T-helper 2 cell (primary cell): ENCODE measurements at places on chromosomes 13 and 19.

DNA sequence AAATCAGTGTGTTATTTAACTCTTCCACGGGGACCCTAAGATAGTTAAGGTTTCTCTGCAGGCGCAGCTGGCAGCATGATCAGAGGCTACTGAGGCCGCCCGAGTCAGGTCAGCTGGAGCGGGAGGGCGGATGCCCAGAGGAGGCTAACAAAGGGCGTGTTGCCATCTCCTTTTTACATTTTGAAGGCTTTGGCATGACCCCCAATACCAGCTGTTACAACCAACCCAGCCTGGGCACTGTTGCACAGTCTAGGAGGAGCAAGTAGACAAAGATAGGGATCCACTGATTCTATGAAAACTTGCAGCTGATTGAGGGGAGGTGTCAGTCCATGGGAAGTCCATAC, 15.7 kb downstream of the COL4A2 start:
- no peak for DNase-seq

- no peak for DNase-seq
These were observed 166.8 kb downstream of the SLITRK5 start for GRCh38 chr13:87837946-87838345.

- DNase-seq, result no peak
These were observed 19.6 kb upstream of the PNMA8B start for GRCh38 chr19:46515290-46515609.

DNA sequence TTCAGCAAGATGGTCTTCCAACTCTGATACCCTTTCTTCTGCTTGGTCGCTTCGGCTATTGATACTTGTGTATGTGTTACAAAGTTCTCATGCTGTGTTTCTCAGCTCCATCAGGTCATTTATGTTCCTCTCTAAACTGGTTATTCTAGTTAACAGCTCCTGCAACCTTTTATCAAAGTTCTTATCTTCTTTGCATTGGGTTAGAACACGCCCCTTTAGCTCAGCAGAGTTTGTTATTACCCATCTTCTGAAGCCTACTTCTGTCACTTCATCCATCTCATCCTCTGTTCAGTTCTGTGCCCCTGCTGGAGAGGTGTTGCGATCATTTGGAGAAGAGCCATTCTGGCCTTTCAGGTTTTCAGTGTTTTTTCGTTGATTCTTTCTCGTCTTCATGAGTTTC, 18.7 kb downstream of the ACOD1 start:
- DNase-seq, result no peak

DNA sequence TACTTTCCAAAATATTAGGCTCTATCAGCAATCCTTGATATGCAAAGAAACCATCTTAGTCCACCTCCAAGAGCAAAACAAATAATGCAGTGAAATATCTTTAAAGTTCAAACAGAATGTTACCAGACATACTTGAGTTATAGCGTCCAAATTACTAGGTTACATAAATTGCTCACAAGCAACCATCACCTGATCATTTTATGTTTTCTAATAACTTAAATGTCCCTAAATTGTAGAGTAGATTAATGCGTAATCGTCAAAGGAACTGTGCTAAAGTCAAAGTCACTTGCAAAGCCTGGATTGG, 350.6 kb upstream of the ARGLU1 start:
- no peak for DNase-seq

- DNase-seq, result no peak
These were observed 8.4 kb downstream of the NPHS1 start for GRCh38 chr19:35843676-35844481.

- DNase-seq, result no peak
These were observed 1.3 kb upstream of the PBX4 start for GRCh38 chr19:19619849-19620210.

GRCh38 chr13:108322206-108322824, 52.8 kb downstream of the TNFSF13B start:
- no peak for DNase-seq

GRCh38 chr13:28161370-28161769, 23.0 kb downstream of the PAN3 start:
- DNase-seq, result no peak

DNA sequence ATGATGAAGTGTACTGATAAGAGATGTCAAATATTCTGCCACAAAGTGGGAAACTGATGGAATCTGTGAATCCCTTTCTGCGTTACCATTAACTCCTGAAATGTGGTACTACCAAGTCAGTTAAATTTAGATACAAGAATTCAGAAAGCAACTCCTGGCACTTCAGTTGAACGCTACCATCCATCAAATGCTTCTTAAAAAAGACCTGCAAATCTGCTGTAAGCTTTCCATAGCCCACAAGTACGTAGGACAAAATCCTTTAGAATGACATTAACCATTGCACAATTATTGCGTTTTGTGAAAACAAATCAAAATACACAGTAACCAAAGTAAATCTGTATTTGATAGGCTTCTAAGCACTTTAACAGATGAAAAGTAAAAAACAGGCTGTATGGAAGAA, 5.4 kb downstream of the SMAD9 start:
- DNase-seq, result no peak

DNA sequence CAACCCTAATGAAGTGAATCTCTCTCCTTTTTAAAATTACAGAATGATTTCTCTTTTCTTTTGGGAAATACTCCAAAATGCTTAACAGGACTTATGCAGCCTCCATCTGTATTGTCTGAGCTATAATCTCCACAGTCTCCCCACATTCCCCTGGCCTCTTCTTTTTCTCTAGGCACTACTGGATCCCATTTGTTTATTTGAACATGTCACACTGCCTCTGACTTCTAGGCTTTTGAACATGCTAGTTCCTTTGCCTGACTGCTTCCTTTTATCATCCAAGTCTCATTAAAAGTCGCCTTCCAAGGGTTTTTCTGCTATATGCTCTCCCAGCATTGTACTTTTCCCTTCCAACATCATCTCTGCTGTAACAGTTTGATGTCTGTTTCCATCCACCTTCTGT, 548.7 kb downstream of the PCDH9 start:
- no peak for DNase-seq

- no peak for DNase-seq
These were observed 3.7 kb upstream of the NAT14 start for GRCh38 chr19:55481148-55481793.

DNA sequence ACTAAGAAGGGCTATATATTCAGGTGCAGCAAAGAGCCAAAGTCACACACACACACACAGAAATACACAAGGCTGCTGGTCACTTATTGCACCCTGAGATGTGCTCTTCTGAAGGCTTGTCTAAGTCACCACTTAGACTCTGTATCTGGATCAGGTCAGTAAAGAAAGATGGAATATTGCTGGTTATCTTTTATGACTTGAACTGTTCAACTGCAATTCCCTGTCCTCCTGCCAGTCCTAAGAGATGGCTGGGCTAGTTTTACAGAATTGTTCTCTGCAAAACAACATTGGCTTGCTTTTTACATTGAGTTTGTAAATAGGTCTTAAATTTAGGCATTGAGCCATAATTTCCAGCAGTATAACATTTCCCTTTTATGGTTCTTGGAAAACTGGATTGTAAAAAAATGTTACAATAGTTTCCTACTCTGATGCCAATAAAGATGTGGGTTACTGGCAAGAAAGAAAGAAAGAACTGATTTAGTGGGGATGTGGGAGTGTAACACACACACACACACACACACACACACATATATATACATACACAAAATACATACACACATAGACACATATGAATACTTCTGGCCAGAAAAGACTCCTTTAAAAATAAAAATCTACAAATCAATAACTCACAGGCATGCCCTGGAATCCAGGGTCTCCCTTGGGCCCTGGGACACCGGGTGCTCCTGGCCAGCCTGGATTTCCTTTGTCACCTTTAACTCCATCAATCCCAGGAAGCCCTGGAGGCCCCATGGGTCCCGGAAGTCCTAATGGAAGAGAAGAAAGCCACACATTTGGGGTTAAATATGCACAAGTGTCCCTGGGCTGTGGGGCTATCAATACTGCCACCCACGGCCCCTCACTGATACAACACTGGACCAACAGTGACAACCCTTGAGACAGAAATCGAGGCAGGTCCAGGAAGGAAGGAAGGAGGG, 137.7 kb downstream of the COL4A1 start:
- no peak for DNase-seq

GRCh38 chr13:47908197-47908902, 92.7 kb downstream of the SUCLA2 start:
- DNase-seq, result no peak
